ENCODE measurements at places on chromosomes 12 and 14.
A peak's percentile ranks its signal among the peaks of the same experiment; 100 is the strongest.

GRCh38 chr14:77124345-77125280 is 17.0 kb downstream of the ZDHHC22 start:
- peak; percentile 69 for DNase-seq

DNA sequence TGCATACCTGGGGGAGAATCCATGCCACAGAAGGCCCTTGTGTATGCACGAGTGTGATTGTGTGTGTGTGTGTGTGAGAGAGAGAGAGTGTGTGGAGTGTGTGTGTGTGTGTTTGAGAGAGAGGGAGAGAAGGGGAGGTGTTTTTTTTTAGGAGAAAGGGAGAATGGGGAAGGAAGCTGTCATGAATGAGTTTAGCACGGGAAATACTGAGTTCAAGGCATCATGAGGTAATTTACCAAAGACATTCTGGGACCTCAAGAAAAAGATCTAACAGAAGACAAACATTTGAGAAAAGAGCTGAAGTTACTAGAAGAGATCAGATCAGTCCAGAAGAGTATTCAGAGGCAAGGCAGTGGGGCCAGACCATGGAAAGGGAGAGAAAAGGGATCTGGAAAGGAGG is 157.1 kb downstream of the TTC7B start:
- DNase-seq = no peak

DNA sequence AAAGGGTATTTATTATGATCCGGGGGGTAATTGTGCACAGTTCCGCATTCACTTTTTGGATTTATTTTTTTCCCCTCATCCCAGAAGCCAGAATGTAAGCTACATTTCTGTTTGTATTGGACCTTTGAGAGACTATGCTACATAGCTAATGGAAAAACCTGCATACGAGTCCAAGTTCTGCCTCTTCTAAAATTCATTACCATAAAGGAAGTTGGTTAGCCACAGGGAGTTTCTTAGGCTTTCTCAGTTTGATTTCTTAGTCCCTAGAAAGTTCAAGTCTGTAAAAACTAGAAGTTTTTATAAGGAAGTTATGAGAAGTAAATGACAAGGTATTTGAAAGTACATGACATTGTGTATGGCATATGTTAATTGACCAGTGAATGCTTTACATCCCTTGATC is 138.7 kb downstream of the PDE3A start:
- no peak for DNase-seq

GRCh38 chr12:10361084-10361483 is 28.8 kb downstream of the KLRK1 start:
- DNase-seq = no peak

GRCh38 chr12:53972722-53973235 is at the start of gene HOXC11:
TSS of gene HOXC11 (plus strand) at chr12:53973126. CDS start at chr12:53973242, 116 bp downstream.
- no peak for DNase-seq

DNA sequence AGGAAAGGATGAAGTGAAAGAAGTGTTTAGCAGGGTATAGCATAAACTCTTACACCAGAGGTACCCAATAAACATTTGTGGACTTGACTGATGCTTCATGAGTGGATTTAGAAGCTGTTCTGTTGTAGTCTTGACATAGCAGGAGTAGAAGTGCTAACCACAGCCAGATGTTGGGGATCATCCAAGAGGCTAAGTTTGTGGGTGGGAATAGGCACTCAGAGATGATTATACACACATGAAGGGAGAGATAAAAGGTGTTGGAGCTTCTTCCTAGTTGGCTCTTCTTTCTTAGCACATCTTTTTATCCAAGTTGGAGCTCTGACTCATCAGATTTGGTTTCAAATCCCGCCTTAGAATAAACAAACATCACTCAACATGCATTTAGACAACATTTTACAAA is 166.7 kb upstream of the E2F7 start:
- DNase-seq = no peak

DNA sequence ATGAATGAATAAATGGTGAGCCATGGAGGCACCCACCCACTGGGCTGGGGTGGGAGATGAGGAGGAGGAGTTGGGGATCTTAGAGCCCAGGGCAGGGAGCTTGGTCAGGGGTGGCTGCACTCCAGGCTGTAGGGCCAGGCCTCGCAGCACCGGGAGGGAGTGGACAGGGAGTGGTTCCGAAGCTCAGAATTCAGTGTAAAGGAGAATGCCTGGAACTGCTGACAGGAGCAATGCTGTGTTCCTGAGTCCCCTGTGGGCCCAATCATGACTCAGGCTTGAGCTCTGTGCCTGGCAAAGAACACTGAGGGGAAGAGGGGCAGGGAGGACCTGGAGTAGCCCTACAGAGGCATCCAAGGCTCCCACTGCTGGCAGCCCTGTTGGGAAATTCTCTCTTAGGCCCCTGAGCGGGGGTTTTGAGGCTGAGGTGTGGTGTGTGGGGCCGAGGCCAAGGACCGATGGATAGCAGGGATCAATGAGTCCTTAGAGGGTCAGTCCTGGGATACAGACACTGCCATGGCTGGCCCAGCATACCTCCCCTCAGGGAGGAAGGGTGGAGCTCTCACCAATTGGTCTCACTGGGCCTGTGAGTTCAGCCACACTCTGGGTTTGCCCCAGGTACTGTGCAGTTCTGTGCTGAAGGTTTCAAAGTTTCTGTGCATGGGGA is 9.5 kb upstream of the RABGGTA start:
- DNase-seq = no peak

GRCh38 chr14:99809360-99809759 is 16.1 kb downstream of the EML1 start:
- no peak for DNase-seq

GRCh38 chr12:58922849-58923248 is 2.5 kb upstream of the LRIG3 start:
- no peak for DNase-seq

- no peak for DNase-seq
These were observed 7.3 kb upstream of the STX2 start for GRCh38 chr12:130846369-130846768.

- DNase-seq = no peak
These were observed 58.8 kb upstream of the STRN3 start for GRCh38 chr14:31085027-31085426.

GRCh38 chr12:28235015-28235414 is 44.8 kb downstream of the CCDC91 start:
- DNase-seq = no peak

Measured in activated CD8-positive, alpha-beta memory T cell treated with anti-CD3 and anti-CD28 coated beads, Interleukin-2, amount 50 U/mL, for 4 hours (primary cell).